Trophoblast cell (in vitro differentiated cells and primary cell): ENCODE measurements at places on chromosomes 3 and 15.

- H3K4me1 ChIP-seq = no peaks in the 10 kb centered on the region
- H3K36me3 ChIP-seq = no peaks in the 10 kb centered on the region
- no peak overlapping the region for H3K27ac ChIP-seq
- H3K27me3 ChIP-seq = no peaks in the 10 kb centered on the region
- no peak for DNase-seq
Measured at GRCh38 chr3:101836652-101837598, 12.4 kb upstream of the NFKBIZ start.

- no peak overlapping the region for H3K27ac ChIP-seq
- H3K4me3 ChIP-seq = no peak overlapping the region
- DNase-seq = peak; percentile 13
- H3K36me3 ChIP-seq = peaks cover 86% of the 10 kb centered on the region
Measured at GRCh38 chr3:127019449-127019848, 36.5 kb downstream of the PLXNA1 start.

DNA sequence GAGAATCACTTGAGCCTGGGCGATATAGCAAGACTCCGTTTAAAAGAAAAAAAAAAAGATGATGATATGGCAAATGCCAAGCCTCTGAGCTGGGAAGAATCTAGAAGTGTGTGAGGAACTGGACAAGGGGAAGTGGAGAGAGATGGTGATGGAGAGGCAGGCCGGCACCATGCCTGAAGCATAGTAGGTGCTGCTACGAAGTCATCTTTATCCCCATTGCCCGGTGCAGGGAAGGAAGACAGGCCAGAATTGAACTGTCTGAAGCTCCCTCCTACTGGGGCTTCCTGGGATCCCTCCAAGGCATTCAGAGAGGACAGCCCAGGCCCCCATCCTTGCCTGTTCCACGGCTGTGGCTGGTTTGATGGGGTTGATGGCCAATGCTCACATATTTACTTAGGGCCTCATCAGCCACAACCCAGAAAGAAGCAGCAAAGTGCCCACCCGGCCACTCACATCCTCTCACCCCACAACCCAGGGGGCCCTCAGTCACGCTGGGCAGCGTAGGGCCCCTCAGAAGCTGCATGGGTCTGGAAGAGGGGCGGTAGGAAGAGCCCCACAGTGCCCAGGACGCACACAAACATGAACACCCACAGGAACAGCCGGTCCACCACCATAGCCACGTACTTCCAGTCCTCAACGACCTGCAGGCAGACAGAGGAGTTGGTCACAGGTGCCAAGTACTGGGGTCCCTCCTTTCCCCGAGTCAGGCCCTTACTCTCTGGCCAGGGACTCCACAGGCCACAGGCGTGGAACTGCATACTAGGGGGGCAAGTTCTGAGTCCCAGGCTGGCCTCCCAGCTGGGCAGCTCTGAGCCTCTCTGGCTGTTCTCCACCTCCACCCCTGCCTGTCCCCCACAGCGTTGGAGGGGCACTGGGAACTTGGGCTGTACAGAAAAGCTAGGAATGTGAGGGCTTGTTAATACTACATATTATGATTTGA is 4.1 kb upstream of the CHRNA3 start:
- H3K4me1 ChIP-seq = no peaks in the 10 kb centered on the region
- no peak overlapping the region for H3K27ac ChIP-seq
- no peak overlapping the region for H3K4me3 ChIP-seq
- no peaks in the 10 kb centered on the region for H3K36me3 ChIP-seq
- peaks cover 23% of the 10 kb centered on the region for H3K27me3 ChIP-seq

DNA sequence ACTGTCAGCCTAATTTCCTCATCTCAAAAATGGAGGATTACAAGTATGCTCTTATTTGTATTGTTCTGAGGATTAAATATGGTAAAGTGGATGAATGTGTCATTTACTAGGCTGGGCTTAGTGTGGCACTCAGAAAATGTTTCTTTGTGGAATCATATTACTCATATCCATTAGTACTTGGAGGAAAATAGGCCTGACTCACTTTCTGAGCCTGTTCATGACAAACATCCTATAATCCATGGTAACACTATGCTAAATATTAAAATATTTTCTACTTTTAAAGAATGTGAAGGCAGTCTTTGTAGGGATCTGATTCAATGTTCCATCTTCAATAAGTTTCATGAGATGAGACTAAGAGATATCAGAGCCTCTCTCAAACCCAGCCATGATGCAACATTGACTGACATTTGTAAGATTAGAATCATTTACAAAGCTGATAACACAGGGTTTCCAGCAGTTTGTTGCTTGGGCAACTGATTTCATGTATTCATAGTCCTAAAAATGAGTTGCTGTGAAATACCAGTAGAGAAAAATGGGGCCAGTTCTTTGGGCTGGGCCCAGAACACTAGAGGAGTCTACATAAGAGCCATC is 1048.5 kb downstream of the NTRK3 start:
- no peak overlapping the region for H3K27ac ChIP-seq
- H3K4me3 ChIP-seq = no peak overlapping the region
- H3K27me3 ChIP-seq = no peaks in the 10 kb centered on the region

DNA sequence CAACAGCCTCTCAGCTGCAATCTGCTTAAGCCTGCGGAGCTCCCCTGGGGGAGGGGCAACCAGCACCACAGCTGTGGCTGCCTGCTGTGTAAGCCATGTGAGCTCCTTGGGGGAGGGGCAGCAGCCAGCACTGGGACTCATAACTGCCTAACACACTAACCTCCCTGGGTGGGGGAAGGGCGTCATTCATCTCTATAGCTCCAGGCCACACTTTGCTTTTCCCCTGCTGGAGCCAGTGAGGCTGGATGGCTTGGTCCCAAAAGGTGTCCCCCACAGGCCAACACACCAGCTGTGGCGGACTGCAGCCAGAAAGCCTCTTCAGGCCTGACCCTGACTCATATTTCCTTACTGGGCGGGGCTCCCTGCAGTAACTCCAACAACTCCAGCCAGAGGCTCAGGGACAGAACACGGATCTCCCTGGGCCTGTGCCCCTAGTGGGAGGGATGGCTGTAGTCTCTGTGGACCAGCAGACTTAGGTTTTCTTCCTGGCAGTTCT is 129.8 kb downstream of the PPM1L start:
- H3K27ac ChIP-seq = peak overlapping the region; percentile 55
- H3K4me3 ChIP-seq = no peak overlapping the region
- no peaks in the 10 kb centered on the region for H3K27me3 ChIP-seq
- H3K4me1 ChIP-seq = peaks cover 12% of the 10 kb centered on the region
- no peaks in the 10 kb centered on the region for H3K36me3 ChIP-seq

- H3K27me3 ChIP-seq = no peaks in the 10 kb centered on the region
- peaks cover 23% of the 10 kb centered on the region for H3K4me1 ChIP-seq
- peak overlapping the region; percentile 98 for H3K27ac ChIP-seq
- H3K36me3 ChIP-seq = peaks cover 24% of the 10 kb centered on the region
Measured at GRCh38 chr15:34793901-34794300, 1.4 kb downstream of the ACTC1 start.

DNA sequence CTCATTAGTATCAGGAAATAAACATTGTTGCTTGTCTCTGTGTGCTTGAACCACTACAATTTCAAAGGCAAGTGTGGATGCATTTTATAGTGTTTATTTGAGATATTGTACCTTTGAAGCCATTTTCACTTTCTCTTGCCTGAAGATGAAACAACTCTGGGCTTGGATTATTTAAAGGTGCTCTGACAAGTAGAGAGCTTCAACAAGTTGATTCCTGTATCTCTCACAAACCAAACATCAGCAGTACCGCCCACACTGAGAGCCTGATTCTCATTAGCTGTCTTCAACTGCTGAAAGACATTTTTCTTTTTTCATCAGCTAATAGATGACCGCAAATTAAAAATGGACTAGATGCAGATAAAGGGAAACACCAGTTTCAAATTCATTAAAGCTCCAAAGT is 806 bp upstream of the CERS3 start:
- H3K27ac ChIP-seq = no peak overlapping the region
- H3K4me1 ChIP-seq = no peaks in the 10 kb centered on the region
- no peaks in the 10 kb centered on the region for H3K36me3 ChIP-seq
- H3K27me3 ChIP-seq = no peaks in the 10 kb centered on the region

DNA sequence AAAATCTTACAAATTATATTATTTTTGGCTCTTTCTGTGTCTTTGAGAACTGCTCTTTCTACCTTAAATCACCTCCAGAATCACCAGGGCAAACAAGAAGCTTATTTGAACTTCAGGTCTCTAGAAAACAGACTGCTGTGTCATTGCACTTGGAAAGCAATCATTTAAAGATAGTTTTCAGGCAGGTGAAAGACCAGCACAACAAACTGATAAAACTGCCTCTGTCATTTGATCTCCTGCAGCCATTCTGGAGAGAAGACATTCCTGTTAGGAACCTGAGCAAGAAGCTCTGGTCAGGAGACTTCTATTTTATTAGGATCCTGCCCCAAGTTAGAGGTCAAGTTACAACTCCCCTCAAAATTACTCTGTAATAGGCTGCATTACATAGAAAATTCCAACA is 50.7 kb upstream of the AP4E1 start:
- DNase-seq = no peak
- H3K36me3 ChIP-seq = no peaks in the 10 kb centered on the region
- H3K4me3 ChIP-seq = no peak overlapping the region
- peaks cover 17% of the 10 kb centered on the region for H3K4me1 ChIP-seq
- H3K27ac ChIP-seq = peak overlapping the region; percentile 44
- no peaks in the 10 kb centered on the region for H3K27me3 ChIP-seq

DNA sequence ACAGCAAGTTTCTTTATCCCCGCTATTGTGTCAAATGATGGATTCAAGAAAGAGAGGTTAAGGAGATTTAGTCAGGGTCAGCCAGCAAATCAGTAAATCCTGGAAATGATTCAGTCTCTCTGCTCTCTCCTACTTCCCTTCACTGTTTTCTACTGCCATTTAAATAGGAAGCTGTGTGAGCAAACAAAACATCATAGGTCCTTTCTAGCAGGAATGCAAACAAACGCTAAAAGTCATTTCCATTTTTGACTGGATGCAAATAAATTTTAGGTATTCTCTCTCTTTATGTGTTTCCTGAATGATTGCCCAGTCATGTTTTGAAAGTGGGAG is 299.4 kb upstream of the RORA start:
- H3K27ac ChIP-seq = no peak overlapping the region
- no peaks in the 10 kb centered on the region for H3K27me3 ChIP-seq
- H3K36me3 ChIP-seq = no peaks in the 10 kb centered on the region
- peaks cover 6% of the 10 kb centered on the region for H3K4me1 ChIP-seq

- no peaks in the 10 kb centered on the region for H3K27me3 ChIP-seq
- peaks cover 24% of the 10 kb centered on the region for H3K36me3 ChIP-seq
- no peak overlapping the region for H3K27ac ChIP-seq
- peaks cover 15% of the 10 kb centered on the region for H3K4me1 ChIP-seq
- H3K4me3 ChIP-seq = no peak overlapping the region
- DNase-seq = no peak
Measured at GRCh38 chr3:170360466-170360865, 3.0 kb downstream of the SKIL start.

- no peaks in the 10 kb centered on the region for H3K27me3 ChIP-seq
- H3K27ac ChIP-seq = no peak overlapping the region
- no peak overlapping the region for H3K4me3 ChIP-seq
- DNase-seq = no peak
- H3K36me3 ChIP-seq = no peaks in the 10 kb centered on the region
Measured at GRCh38 chr3:124206225-124207055, 214.5 kb upstream of the ROPN1 start.

- H3K27ac ChIP-seq = peak overlapping the region; percentile 87
- peaks cover 35% of the 10 kb centered on the region for H3K4me1 ChIP-seq
- no peak overlapping the region for H3K4me3 ChIP-seq
- no peak for DNase-seq
- no peaks in the 10 kb centered on the region for H3K36me3 ChIP-seq
Measured at GRCh38 chr15:62903437-62903836, 139.1 kb upstream of the TPM1 start.

- H3K4me3 ChIP-seq = no peak overlapping the region
- no peak overlapping the region for H3K27ac ChIP-seq
- H3K27me3 ChIP-seq = no peaks in the 10 kb centered on the region
- DNase-seq = no peak
- no peaks in the 10 kb centered on the region for H3K36me3 ChIP-seq
Measured at GRCh38 chr3:114582929-114583328, 289.1 kb downstream of the TIGIT start.

DNA sequence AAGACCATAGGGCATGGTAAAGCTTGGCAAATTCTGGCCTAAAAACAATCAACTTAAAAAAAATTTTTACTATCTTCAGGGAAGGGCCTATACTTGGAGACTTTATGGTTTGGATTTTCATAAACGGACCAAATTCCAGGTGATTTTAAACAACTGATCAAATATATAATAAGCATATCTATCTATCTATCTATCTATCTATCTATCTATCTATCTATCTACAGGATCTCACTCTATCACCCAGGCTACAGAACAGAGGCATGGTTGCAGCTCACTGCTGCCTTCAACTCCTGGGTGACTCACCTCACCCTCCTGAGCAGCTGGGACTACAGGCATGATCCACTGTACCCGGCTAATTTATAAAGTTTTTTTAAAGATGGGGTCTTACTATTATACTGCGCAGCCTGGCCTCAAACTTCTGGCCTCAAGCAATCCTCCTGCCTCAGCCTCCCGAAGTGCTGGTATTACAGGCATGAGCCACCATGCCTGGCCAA is 6.7 kb downstream of the SPPL2A start:
- no peaks in the 10 kb centered on the region for H3K27me3 ChIP-seq
- H3K4me1 ChIP-seq = peaks cover 3% of the 10 kb centered on the region
- no peak overlapping the region for H3K27ac ChIP-seq

DNA sequence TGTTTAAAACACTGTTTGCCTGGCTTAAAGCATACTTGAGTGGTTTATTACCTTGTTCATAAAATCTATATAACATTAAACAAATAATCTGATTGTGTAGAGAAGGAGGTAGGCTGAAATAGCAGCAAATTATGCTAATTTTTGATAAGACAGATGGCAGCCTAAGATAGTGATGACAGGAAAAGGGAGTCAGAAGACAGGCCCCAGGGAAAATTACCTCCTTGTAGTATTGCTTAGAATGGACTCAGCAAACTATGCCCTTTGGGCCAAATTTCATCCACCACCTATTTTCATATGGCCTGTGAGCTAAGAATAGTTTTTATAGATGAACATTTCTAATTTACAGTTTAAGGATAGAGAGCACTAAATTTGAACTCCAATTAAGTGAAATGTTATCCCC is 37.8 kb downstream of the CHD2 start:
- no peak for DNase-seq
- H3K4me3 ChIP-seq = no peak overlapping the region
- H3K27ac ChIP-seq = no peak overlapping the region
- H3K36me3 ChIP-seq = peaks cover 19% of the 10 kb centered on the region
- no peaks in the 10 kb centered on the region for H3K27me3 ChIP-seq

GRCh38 chr3:172332256-172333041 is 115.8 kb downstream of the GHSR start:
- H3K27ac ChIP-seq = no peak overlapping the region
- H3K4me1 ChIP-seq = no peaks in the 10 kb centered on the region
- no peak overlapping the region for H3K4me3 ChIP-seq
